ENCODE measurements at places on chromosomes 3 and 15.

DNA sequence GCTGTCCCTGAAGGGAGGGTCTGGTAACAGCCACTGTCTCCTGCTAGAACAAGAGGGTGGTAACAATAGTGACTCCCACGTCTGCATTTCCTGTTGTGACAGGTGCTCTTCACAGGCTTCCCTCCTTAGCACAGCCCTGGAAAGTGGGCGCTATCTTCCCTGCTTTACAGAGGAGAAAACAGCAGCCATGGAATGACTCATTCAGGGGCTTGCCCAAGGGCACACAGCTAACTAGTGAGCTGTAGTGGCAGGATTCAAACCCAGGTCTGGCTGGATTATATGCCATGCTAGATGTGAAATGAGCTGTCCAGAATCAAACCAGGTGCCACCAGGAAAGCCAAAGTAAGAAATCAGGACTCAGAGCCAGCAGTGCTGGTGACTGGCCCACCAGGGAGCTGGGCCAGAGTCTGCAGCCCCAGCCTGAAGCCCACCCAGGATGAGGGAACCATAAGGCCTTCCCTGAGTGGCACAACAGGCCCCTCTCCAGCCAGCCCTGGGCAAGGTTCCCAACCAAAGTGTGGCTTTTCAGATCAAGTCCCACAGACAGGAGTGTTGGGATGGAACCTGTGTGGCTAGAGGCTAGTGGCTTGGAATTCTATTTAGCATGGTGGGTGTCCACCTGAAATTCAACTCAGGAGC is 102.4 kb downstream of the ETFA start:
- no peak for DNase-seq

- DNase-seq = no peak
Measured at GRCh38 chr3:107425033-107425432, 47.8 kb downstream of the CCDC54 start.

GRCh38 chr3:121995161-121996137 is 26.6 kb downstream of the ILDR1 start:
- DNase-seq = peak; percentile 71

DNA sequence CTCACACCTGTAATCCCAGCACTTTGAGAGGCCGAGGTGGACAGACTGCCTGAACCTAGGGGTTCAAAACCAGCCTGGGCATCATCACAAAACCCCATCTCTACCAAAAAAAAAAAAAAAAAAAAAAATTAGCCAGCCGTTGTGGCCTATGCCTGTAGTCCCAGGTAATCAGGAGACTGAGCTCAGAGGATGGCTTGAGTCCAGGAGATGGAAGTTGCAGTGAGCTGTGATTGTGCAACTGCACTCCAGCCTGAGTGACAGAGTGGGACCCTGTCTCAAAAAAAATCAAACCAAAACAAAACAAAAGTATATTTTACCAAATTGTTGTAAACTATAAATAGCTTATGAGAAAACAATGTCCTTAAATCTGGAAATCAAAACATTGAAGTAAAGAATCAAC is 34.7 kb upstream of the UBP1 start:
- DNase-seq = no peak

DNA sequence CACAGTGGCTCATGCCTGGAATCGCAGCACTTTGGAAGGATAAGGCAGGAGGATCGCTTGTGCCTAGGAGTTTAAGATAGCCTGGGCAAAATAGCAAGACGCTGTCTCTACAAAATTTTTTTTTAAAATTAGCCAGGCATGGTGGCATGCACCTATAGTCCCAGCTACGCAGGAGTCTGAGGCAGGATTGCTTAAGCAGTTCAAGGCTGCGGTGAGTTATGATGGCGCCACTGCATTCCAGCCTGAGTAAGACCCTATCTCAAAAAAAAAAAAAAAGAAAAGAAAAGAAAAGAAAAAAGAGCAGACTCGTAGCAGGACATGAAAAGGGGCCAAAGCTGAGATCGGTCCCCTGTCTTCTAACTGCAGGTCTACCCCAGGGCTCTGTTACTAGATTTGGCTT is 18.9 kb downstream of the SRGAP3 start:
- DNase-seq = no peak

GRCh38 chr3:54858093-54858785 is 69.6 kb downstream of the LRTM1 start:
- DNase-seq = no peak

- no peak for DNase-seq
Measured at GRCh38 chr3:123620343-123620742, 35.5 kb upstream of the HACD2 start.

DNA sequence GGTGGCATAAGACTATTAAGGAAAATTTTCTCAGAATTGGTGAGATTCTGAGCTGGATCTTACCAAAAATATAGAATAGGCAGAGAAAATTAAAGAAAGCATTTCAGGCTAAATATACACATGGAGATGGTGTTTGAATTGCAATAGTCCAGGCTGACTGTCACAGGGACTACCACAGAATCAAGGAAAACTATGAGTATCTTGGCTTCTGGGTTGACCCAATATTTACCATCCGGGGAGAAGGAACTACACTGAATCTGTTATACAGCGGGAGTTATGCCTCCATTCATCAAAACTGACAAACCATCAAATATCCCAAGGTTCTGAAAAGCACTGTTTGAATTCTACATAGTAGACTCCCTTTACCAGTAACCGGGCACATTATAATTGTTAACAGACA is 102.2 kb downstream of the TUSC7 start:
- DNase-seq = no peak

Measured in Right ventricle myocardium inferior (tissue), 1 donor.